ENCODE measurements at places on chromosomes 2 and 18.

DNA sequence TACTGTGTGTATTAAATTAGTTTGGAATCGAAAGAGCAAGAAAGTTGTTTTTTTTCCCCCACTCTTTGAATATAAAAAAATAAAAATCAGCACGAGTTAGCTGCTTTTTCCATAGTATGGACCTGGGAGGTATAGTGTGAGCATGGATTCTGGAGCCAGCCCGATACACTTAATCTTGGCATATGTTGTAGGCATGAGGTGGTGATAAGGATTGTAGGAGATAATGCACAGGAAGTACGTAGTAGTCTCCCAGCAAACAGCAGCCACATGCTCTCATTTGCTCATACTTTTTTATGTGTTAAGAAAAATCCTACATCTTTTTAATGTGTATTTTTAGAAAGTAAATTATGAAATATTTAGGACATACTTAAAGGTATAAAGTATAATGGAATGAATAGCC is 2.1 kb upstream of the DNAJC27 start:
- no peak for DNase-seq

DNA sequence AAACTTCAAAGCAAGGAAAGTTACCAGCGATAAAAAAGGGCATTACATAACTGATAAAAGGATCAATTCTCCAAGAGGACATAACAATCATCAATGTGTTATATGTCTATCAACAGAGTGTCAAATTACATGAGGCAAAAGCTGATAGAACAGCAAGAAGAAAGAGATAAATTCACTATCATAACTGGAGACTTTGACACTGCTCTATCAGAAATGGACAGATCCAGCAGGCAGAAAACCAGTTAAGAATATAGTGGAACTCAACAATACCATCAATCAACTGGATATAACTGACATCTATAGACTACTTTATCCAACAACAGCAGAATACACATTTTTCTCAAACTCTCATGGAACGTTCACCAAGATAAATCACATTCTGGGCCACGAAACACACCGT is 65.0 kb downstream of the ROCK2 start:
- no peak for DNase-seq

- DNase-seq: no peak
Measured at GRCh38 chr2:26195040-26195984, 22.4 kb downstream of the GAREM2 start.

GRCh38 chr2:31319406-31320175 is 85.6 kb downstream of the EHD3 start:
- peak; percentile 53 for DNase-seq

DNA sequence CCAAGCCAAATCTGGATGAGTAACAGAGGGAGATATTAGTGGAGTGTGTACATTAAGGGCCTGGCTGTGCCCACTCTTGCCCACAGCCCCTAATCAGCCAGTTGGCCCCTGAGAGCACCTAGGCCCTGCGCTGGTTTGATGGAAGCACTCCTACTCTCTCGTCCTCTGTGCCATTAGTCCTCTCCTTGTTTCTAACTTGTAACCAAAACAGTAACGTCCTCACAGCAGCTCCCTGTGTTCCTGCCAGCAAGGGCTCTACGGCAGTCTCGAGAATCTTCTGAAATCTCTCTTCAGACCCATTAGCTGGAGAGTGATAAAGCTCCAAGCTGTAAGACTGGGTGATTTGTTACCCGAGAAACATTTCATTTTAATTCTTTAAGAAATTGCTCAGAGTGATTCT is 76.1 kb downstream of the LRRC30 start:
- no peak for DNase-seq

GRCh38 chr2:145075454-145076062 is 555.6 kb upstream of the ZEB2 start:
- no peak for DNase-seq

DNA sequence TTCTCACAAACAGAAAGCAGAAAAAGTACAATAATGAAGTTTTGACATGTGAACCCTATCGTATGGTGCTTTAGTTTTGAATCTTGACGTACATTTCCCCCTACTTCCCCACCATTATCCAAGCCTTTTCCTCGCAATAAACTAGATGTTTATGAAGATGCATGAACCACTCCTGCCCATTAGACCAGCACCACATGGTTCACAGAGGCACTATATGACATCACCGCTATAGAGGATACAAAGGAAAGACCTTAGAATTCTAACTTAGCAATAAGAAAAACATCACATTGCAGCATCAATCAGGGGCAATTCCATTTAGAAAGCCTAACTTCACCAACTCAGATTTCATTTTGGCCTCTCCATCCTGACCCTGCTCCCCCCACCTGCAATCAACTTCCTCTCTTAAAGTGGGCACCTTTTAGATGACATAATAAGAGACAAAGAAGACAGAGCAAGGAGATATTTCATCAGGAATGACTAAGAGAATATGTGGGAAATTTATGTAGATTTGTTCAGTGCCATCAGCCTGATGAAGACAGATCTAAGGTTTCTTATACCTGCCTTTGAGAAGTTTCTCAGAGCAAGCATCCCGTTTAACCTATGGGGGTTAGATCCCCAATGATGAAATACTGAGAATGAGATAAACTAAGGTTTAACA is 124.9 kb downstream of the PIGN start:
- no peak for DNase-seq

- no peak for DNase-seq
Measured at GRCh38 chr2:118982039-118982438, 40.0 kb downstream of the MARCO start.

- DNase-seq: peak; percentile 14
Measured at GRCh38 chr2:163132850-163133249, 294.3 kb upstream of the KCNH7 start.

DNA sequence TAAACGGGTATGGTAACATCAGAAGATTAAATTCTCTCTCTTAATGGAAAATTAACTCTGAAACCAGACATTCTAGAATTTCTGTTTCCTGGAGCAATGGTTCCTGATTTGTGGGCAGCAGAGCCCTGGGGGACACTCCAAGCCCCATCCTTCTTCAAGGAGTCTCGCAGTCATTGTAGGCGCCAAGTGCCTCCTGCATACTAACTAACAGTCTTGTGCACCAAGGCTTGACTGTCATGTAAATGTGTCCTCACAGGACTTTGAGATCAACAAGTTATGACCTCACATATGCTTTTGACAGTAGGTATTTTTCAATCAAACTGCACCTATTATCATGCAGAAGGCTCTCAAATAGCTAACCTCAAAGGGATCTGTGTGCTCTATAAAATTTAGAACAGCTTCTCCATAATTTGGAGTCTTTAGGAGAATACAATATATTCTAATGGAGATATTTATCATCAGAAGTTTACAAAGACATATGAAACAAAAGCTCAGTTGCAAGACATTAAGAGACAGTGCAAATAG is 52.1 kb upstream of the COPS8 start:
- no peak for DNase-seq

- no peak for DNase-seq
Measured at GRCh38 chr2:108367561-108368175, 10.1 kb upstream of the SULT1C4 start.

- no peak for DNase-seq
Measured at GRCh38 chr2:11812466-11813248, 66.2 kb downstream of the LPIN1 start.

DNA sequence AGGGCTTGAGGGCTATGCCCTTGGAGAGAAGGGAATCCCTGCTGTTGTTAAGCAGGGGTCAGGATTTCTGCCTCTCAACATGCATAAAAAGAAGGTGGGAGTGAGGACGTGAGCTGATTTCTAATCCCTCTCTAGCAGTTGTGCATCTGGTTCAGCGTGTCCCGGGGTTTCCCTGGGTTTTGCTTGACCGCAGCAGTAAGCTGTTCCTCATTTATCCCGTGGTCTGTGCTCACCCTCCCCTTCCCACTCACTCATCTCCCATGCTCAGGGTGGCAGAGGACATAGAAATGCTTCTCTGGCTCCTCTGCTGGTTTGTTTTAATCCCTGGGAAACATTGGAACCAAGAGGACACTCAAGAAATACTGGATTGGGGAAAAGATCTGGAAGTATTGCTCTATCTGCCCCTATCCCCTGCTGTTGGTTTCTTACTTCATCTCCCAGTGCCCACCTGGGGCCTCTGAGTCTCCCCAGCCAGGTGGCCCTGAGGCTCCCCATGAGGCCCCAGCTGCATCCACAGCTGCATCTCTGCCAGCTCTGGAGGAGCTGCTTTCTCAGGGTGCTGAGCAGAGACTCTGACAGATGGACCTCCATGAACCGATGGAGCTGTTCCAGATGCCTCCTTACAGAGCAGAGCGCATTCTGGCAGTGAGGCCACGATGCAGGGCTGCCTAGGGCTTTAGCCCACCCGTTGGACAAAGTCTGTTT is 36.1 kb downstream of the TET3 start:
- no peak for DNase-seq

GRCh38 chr2:112996635-112997034 is 8.6 kb upstream of the IL36A start:
- no peak for DNase-seq

- no peak for DNase-seq
Measured at GRCh38 chr18:37538526-37539205, 26.9 kb downstream of the CELF4 start.

- no peak for DNase-seq
Measured at GRCh38 chr2:23586741-23587306, 201.8 kb downstream of the KLHL29 start.
